Cortex of kidney (tissue), 1 donor: ENCODE measurements at places on chromosomes 1 and 21.

DNA sequence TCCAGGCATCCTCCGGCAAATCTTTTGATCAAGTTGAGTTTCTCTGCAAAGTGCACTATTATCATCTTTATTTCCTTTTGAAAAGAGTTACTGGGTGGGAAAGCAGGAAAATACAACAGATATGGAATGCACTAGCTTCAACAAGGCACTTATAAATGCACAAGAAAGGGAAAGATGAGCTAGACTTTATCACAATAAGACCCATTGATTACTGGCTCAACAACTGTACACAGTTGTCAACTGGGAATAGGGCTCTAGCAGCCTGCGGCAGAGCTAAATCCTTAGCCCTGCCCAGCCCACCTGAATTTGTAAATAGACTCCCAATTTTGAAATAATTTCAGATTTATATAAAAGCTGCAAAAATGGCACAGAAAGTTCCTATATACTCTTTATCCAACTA is 111.4 kb downstream of the CSMD2 start:
- DNase-seq: no peak

GRCh38 chr1:10046356-10047085 is 13.8 kb downstream of the UBE4B start:
- DNase-seq: no peak

DNA sequence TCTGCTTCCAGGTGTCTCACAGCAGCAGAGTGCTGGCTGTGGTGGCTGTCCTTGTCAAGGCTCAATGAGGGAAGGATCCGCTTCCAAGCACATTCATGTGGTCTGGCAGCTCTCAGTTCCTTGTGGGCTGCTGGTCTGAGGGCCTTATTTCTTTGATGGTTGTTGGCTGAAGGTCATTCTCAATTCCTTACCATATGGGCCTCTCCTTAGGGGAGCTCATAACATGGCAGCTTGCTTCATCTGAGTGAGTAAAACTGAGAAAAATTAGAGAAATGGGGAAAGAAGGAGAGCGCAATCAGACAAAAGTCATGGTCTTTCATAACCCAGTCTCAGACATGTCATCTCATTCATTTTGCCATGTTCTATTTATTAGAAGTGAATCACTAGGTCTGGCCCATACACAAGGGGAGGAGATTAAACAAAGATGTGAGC is 81.7 kb upstream of the TSPAN2 start:
- no peak for DNase-seq

GRCh38 chr1:90714521-90714951 is 2.6 kb downstream of the BARHL2 start:
- no peak for DNase-seq

DNA sequence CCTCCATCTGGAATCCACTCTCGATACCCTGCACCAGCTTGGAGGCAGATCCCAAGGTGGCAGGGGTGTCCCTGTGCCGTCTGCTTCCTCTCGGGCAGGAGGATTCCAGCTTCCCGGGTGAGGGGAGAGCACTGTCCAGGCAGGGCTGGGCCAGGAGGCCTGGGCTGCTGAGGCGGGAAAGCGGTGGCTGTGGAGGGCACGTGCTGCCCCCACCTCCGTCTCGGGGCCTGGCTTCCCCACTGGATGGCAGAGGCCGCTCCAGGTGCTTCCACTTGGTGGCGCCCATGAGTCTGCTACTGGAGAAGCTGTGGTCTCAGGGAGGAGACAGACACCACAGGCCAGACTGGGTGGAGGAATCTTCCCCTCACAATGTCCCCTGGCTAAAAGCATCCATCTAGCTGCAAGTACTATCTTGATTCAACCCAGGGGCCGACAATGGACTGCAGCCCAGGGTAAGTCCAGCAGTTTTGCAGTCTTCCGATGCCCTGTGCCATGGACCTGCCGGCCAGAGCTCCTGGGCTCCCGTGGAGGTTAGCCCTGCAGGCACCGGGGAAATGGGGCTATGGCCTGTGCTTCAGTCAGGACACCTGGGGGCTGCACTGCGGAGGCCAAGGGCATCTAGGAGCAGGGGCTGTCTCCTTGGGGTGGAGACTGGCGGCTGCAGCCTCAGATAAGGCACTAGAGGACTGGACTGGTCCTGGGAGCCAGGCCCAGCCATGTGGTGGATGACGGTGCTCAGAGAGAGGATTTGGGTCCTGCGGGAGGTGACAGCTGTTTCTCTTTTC is 41.3 kb upstream of the EIF4G3 start:
- DNase-seq: no peak

DNA sequence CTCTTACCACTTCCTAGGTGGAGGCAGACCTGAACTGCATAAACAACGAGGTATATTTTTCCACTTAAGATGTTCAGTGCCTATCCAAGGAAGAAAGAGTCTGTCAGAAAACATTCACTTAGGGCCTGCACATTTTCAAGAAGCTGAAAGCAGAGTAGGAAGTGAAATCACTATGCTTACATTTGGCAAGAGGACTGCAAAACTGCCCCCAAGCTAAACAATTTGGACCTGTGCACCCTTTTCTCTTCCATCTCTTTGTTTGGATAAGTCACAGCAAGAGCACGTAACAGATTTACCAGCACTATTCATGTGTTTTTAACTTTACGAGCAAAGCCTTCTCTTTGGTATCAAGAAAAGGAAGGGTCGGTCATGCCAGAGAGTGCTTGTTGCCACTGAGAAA is 13.2 kb upstream of the BEND5 start:
- no peak for DNase-seq

- no peak for DNase-seq
Measured at GRCh38 chr1:201626629-201627275, 87.8 kb downstream of the NAV1 start.

- no peak for DNase-seq
Measured at GRCh38 chr1:111989531-111990025, at the start of gene KCND3. TSS of gene KCND3 (minus strand) at chr1:111989668.

GRCh38 chr21:39712976-39713375 is 32.0 kb upstream of the IGSF5 start:
- DNase-seq: no peak

DNA sequence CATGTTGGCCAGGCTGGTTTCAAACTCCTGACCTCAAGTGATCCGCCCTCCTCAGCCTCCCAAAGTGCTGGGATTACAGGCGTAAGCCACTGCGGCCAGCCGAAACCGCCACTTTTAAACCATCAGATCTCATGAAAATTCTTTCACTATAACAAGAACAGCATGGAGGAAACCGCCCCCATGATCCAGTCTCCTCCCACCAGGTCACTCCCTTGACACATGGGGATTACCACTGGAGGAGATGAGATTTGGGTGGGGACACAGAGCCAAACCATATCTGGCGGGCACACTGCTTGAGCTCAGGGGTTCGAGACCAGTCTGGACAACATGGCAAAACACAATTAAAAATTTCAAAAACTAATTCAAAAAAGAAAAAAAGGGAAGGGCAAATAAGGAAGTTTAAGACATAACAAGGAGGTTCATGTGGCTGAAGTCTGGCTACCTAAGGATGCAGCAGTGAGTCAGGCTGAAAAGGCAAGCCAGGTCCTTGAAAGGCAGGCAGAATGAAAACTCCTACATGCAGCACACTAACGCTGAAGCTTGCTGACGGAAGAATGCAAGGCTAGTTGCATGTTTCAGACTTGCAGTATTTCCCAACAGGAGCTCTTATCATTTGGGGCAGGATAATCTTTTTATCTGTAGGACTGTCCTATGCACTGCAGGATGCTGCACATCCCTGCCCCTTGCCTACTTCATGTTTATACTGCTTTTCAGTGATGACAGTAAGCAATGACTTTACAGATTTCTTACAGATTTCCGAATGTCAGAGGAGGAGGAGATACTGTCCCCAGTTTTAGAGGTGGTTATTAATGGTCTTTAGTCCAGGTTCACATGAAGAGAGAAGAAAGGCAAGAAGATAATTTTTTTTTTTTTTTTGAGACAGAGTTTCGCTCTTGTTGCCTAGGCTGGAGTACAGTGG is 49.3 kb downstream of the FBXO42 start:
- no peak for DNase-seq
